Osteoblast (primary cell): ENCODE measurements at places on chromosomes 12 and 14.
A peak's percentile ranks its signal among the peaks of the same experiment; 100 is the strongest.

DNA sequence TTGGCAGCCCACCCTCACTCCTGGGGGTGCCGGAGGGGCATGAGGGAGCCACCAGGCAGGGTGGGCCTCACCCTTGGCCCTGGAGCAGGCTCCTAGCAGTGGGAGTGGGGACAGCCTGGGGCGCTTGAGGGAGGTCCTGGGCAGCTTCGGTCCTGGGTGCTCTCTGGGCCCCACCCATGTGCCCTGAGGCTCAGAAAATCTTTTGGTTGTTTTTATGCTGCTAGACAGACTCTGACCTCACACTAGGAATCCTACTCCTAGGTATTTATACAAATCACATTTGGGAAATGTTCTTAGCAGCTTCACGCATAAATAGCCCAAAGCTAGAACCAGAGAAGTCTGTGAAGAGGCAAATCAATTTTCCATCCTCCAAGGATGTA, 10.9 kb upstream of the ULK1 start:
- DNase-seq: no peak

DNA sequence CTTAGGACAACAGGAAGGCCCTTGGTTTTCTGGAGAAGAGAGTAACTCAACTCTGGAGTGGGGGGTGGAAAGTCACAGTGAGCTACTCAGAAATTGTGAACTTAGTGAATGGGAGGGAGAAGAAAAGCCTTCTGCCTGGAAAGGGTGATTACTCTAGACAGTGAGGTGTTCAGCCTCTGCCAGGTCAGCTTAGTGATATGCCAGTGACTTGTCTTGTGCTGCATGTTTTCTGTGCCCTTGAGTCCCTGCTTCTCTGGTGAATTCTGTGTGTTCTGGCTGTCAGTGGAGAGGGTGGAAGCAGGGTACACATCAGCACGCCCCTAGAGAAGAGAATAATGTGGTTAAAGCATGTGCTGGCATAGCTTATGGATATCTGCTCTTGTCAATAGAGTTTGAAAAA, 13.4 kb downstream of the ATP23 start:
- no peak for DNase-seq

- no peak for DNase-seq
Observed at GRCh38 chr12:131378176-131378842, 332.6 kb upstream of the SFSWAP start.

GRCh38 chr12:118219772-118220171, 83.8 kb downstream of the PEBP1 start:
- DNase-seq: no peak

DNA sequence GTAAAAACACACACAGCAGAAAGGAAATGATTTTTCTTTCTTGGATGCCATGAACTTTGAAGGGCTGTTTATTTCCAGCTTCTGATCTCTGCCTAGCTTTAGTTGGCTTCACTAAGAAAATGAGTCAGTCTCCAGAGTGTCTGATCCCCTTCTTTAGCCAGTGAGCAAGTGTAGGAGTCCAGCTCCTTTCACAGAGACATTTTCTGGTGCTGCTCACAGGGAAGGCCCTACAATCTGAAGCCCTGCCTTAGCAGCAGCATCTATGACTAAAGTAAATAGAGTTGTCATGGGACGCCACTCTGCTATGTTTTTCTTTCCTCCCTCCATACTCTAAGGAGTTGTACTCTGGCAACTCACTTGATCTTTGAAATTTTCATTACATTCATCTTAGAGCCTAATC, 103.5 kb downstream of the RPAP3 start:
- peak; percentile 77 for DNase-seq

DNA sequence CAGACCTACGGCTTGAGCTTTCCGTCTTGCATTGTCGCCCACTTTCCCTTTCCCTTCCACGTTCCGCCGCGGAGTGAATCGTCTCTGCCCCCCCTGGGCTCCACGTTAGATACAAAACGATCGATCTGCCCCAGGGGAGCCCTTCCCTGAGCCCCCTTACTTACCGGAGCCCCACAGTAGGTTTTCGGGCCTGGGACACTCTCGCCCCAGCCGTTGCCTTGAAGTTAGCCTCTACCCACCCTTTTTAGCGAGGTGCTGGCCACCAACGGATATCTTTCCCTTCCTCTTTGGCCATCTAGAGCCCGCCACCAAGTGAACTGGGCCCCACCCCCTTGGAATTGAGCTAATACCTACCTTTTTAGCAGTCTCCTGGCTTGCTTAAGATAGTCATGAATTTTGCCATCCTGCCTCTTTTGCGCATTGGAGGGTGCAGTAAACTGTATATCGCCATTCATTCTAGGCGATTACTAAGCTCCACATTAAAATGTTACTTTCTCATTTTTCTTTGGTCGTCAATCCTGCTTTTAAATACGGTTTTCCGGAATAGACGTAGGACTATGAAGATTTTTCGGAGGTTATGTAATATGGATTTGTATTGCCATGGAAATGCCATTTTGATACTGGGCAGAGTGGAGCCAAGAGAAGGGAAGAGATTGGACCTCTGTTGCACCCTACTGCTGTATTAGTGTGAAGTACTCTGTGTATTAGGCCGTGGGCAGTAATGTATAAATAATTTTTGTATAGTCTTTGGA, 764 bp downstream of the RBM25 start:
- peak; percentile 79 for DNase-seq

DNA sequence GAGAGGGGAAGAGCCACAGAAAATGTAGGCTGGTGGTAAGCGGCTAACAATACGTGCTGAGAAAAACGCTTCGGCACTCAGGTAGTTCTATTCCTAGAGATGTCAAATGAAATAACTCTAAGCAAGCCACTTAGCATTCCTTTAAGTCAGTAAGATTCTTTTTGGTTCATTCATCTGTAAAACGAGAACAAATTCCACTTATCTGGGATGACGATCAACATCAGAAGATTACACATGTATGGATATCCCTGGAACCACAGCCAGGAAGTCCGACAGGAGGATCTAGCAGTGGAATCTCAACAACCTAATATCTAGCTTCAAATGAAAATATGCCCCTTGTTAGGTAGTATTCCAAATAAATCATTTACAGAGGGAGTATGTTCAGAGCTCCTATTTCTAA, 74.6 kb upstream of the CDKN3 start:
- DNase-seq: no peak

- peak; percentile 75 for DNase-seq
Observed at GRCh38 chr12:113875691-113876090, 90.4 kb downstream of the RBM19 start.

DNA sequence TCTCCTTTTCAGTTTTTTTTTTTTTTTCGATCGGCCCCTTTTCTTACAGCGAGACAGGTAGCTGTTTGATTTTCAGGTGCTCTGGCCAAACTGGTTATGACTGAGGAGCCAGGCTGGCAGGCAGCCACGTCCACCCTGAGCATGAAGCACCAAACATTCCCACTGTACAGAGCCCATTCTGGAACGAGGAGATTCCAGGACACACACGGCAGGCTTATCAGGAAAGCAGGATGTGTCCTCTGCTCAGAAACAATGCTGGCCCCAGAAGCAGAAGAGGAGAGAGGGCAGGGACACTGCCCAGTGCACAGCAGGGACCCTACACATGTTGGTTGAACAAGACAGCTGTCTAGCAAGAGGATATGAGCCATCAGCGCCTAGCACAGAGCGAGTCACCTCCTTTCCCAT, 3.7 kb upstream of the KRT2 start:
- DNase-seq: no peak

- DNase-seq: no peak
Observed at GRCh38 chr12:124352839-124353238, 57.9 kb downstream of the RFLNA start.

GRCh38 chr12:53495903-53496751, 3.1 kb downstream of the MAP3K12 start:
- DNase-seq: peak; percentile 78

DNA sequence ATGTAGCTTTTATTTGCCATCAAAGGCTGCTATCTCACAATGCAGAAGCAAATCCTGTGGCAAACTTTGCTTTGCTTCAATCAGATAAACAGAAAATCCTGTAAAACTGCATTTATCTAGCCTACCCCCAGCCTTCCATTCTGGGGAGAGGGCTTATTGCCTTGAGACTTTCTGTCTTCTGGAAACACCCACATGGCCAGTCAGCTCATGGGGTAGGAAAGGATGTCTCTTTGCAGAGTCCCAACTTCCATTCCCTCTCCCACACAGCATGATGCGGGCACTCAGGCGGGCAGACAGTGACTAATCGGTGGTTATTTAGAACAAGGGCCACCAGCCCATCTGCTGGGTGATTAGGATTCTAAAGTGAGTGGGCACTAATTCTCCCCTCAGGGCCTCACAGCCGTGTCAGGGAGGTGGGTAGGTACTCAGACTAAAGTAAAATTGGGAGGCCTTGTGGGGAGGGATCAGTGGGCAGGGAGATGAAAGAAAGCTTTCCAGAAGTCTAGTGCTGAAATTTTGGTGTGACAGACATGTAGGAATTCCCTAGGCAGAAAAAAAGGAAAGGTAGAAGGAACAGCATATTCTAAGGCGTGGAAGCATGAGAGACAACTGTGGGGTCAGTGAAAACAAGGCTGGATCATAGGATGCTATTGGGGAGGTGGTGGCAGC, 720.5 kb downstream of the VRK1 start:
- DNase-seq: no peak

GRCh38 chr12:49335955-49336644, 888 bp downstream of the C1QL4 start:
- DNase-seq: peak; percentile 57

DNA sequence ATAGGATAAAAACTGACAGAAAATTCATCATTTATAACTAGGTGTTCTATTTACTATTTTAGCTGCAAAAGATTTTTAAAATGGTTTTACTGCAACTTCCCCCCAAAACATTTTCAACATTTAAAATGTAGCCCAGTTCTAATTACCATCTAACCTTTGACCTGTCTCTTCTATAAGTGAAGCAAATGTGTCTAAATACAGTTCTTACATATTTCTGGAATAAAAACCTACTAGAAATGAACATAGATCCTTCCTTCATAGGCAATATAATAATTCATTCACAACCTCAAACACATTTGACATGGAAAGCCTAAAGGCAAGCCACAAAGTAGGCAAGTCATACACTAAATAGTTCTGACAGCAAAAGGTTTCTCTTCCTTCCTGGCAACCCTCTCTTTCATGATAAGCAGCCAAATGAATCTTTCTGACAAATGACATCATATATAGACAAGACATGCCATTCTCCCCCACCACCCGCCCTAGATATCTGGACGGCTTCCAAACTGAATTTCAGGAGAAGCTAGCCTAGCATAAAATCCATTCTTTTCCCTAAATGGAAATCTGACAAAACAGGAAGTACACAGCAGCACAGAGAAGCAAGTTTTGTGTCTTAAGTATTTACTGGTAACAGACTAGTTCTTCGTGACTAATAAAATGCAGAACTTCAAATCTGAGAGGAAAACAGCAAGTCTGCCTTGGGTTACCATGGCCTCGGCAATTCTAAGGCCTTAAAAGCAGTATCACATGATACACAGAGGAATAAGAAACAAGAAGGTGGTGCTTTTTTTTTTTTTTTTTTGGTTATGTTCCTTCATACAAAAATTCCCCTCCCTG, 17.2 kb upstream of the ARID4A start:
- peak; percentile 85 for DNase-seq

GRCh38 chr14:70706177-70706576, 64.5 kb downstream of the TTC9 start:
- no peak for DNase-seq

DNA sequence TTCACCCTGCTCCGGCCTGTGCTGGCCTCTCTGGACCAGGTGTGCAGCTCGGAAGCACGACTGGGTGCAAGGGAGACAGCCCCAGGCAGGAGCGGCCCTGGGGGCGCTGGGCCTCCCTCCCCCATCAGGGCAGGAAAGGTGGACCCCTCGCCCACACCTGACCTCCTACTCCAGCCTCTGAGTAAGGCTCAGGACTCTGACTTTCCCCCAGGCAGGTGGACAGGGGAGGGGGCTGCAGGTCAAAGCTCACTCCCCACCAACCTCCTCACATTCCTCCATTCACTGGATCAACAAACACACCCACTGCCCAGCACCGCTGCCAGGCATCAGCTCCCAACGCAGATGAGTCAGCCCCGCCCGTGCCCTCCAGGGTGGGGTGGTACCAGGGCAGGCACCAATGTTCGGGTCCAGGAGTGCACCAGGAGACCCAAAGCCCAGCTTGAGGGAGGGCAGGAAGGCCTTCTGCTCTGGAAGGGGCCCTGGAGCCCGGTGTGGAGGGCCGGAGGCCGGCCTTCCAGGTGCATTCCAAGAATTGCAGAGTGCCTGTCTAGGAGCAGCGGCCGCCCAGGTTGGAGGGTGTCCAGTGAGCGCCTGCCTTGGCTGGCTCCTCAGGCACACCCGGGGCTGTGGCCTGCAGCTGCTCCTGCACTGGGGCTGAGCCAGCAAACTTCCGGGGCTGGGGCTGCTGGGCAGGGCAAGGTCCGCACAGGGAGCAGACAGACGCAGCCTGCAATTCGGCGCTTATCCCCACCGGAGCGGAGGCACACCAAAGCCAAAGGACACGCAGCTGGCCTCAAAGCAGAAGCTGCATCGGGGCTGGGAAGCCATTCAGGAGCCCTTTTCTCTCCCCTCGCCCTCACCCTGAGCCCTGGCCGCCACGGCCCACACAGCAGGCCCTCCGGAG, 1.6 kb upstream of the INF2 start:
- peak; percentile 97 for DNase-seq

DNA sequence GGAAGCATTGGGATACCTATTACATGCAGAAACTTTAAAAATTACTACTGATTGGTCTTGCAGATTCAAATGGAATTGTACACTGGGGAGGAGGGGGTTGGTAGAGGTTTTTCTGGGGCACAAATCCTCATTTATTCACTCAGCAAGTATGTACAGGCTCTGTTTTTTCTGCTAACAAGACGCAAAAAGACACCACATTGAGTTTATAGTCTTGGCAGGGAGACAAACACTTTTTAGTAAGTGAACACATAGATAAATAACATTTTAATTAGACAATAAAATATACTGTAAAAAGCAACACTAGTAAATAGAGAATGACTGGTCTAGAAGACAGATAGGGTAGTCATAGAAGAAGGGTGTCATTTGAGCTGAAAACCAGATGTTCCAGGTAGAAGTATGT, 23.8 kb downstream of the GLIPR1L2 start:
- no peak for DNase-seq

GRCh38 chr14:34029921-34030334, 79.1 kb upstream of the EGLN3 start:
- no peak for DNase-seq

DNA sequence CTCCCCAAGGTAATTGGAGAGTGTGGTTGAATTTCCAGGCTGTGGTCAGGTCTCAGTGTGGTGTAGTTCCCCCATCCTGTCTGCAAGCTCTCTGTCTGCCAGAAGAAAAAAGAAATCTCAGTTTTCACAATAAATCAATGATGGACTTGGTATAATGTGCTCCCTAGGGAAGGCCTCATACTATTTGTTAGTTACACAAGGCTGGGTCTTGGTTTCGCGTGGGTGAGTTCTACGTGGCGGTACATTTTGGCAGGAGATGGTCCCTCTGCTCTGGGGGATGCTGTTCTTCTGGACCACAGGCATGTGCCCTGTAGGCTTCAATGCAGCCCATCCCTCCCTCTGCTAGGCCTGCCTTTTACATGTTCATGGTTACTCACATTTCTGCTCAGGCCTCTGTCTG, 206.4 kb upstream of the PELI2 start:
- DNase-seq: peak; percentile 42
